ENCODE measurements at places on chromosomes 7 and 10.
A peak's percentile ranks its signal among the peaks of the same experiment; 100 is the strongest.

GRCh38 chr7:15113752-15114151 is 211.2 kb upstream of the DGKB start:
- DNase-seq = no peak

DNA sequence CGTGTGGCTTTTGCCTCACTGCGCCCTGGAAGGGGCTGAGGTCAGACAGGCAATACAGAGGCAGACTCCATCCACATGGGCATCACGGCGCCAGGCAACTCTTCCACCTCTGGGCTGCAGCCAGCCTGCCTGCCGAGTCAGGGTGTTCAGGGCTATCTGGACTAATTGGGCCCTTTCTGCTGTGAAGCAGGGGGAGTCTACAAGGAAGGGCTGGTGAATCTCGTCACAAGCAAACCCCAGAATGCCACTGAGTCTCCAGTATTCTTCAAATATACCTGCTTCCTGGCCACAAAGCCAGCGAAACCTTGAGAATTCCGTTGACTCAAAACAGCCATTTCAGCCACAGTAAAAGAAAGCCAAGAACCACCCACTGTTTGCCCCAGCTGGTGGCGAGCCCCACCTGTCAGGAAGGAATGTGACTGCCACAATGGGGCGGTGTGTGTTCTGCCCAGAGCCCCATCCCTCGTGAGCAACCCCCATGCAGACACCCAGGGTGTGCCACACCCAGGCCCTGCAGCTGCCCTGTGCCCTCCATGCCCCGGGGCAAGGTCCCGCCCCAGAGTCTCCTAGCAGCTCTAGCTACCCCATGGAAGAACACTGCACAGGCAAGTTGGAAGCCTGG is 117.3 kb downstream of the FAM53B start:
- no peak for DNase-seq

DNA sequence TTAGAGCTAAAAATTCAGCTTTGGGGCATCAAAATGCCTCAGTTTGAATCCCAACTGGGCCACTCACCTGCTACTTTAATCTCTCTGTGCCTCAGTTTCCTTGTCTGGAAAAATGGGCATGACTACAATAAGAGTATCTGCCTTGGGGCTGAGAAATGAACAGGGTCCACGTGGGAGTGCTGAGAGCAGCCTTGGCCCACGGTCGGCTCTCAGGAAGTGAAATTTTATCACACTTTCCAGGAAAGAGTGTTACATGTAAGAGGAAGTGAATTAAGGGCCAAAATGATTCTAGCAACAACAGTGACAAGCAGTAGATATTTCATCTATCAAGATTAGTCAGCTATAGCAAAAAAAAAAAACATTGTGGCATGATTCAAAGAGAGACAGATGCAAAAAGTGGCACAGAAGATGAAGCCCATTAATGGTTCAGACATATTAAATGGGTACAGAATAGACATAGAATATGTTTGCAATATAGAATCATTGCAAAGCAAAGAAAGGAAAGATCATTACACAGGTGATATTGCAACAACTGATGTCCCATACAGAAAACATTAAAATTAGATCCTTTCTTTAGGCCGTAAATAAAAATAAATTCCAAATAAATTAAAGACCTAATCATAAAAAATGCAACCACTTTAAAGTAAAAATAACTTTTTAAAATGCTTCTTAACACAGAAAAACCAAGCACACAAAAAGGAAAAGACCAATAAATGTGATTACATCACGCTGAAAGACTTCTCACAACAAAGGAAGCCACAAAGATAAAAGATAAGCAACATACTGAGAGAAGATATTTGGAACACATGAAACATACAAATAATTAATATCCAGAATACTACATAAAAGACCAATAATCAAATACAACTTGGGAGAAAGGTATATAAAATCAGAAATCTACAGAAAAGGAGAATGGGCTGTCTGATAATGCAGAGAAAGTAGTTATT is 4.3 kb downstream of the TMEM273 start:
- no peak for DNase-seq

DNA sequence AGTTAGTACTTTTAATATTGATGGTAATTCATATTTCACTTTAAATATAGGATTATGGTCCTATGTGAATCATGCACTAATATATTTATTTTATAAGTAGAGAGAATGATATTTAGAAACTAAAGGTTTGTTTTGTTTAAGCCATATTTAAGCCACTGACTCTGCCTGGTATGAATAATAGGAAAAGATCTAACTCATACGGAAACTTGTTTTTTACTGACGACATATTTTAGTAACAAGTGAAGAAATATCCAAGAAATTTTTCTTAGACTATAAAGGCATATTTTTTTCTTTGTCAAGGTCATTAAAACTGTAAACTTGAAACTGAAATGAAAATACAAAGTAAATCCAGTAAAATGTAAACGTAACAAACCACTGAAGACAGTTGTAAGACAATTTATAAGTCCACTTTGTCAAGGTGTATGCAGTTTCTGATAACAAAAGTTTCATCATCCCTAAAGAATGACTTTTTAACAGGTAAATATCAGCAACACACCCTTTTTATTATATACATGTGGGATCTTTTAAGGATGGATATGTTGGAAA is 147.1 kb downstream of the PHF14 start:
- no peak for DNase-seq

DNA sequence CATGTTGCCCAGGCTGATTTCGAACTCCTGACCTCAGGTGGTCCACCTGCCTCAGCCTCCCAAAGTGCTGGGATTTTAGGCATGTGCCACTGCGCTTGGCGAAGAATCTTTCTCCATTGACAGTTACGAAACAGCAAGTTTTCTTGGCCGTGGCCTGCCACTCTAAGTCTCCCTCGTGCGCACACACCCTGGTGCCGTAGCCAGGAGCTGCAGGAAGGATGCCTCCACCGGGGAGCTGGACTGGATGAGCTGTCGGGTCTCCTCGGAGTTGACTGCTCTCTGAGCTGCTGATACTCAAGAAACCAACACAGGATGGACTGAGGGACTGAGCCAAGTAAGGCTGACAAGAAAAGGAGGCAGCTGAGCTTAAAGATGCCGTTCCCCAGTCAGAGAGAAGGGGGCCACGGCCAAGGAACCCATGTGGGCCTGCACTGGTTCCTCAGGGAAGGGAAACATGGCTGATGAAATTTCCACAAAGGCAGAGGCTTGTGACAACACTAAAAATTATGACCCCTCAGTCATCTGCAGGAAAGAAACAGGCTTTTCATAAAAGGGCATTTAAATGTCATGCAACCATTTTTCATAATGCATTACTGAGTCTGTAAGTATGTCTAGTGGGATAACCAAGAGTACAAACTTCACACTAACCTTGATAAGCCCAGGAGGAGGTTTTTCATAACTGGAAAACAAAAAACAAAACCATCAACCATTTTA is 27.7 kb upstream of the FKBP9 start:
- no peak for DNase-seq

DNA sequence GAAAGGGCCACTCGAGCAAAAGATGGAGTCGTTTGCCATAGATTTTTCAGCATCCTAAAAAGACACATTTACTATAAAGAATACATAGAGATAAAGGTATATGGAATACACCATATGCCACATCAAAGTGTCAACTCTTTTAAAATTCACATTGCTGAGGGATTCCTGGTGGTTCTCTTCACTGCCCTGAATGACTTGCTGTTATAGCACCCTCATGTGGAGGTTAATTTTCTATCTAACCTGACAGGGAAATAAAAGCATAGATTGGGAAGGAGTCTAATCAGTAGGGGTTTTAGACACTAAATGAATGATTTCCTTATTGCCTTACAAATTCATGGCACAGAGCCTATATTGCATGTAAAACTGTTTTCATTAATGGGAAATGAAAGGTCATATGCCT is 25.9 kb downstream of the DNAH11 start:
- DNase-seq = no peak

GRCh38 chr10:102994531-102995295 is 76.6 kb downstream of the CNNM2 start:
- DNase-seq = no peak

- no peak for DNase-seq
Observed at GRCh38 chr10:92727550-92727949, 37.8 kb downstream of the HHEX start.

GRCh38 chr7:137371616-137372015 is 28.1 kb upstream of the PTN start:
- DNase-seq = no peak

DNA sequence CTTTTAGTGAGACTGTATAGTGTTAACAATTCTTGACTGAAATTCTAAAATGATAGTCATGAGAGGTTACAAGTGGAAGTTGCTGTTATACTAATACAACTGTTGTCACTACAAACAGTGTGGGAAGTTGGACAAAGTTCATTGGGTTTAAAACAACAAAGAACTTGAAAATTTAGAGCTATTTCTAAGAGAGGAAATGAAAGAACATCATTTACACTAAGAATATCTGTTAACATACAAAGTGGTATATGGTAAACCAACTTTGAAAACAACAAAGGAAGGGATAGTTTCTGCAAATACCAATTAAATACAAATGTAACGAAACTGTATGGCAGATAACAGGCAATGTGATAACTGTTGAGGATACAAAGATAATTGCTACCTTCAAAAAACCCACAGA is 11.6 kb downstream of the MTPN start:
- no peak for DNase-seq

- no peak for DNase-seq
Observed at GRCh38 chr7:92955081-92955480, 118.7 kb upstream of the CDK6 start.

GRCh38 chr7:155803418-155804376 is 8.6 kb downstream of the SHH start:
- DNase-seq = no peak

- DNase-seq = no peak
Observed at GRCh38 chr10:69963178-69963834, 89.3 kb upstream of the MACROH2A2 start.

- peak; percentile 50 for DNase-seq
Observed at GRCh38 chr10:124091646-124092249, 1.6 kb downstream of the CHST15 start.

GRCh38 chr10:128704716-128705115 is 578.5 kb upstream of the MKI67 start:
- no peak for DNase-seq

GRCh38 chr7:50537417-50537816 is 27.8 kb downstream of the DDC start:
- DNase-seq = no peak

DNA sequence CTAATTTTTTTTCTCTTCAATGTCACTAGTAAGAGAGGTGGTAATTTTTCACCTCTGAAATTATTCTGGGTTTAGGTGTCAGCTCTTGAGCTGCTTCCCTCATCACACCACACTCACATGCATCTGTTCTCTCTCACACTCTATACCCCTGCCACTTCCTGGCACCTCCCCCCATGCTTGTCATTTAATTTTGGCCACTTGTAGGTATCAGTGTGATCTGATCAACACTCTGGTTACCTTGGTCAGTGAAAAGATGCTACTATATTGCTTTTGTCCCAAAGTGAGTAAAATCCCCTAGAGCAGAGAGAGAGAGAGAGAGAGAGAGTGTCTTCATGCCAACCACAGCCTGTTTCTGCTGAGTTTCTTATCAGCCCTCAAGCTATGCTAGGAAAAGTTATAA is 42.5 kb downstream of the STK17A start:
- no peak for DNase-seq

DNA sequence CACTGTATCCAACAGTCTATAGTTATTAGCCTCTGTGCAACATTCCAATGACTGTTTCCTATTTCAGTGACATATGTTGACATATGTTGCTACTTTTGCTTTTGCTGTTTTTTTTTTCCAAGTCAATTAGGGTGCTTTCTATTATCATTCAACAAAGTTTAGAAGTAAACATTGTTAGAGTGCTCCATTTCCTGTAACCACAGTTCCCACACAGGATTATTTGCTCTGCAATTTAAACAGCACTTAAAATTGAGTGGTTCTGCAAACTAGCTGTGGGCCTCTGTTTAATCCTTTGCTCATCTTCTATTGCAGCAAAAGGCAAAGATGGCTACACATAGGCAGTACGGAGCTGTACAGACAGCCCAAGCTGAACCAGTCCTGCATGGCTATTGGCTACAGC is 46.5 kb upstream of the PTN start:
- DNase-seq = no peak

- DNase-seq = no peak
Observed at GRCh38 chr7:22594020-22594419, 94.0 kb upstream of the STEAP1B start.

GRCh38 chr7:124250297-124251034 is 217.6 kb upstream of the TMEM229A start:
- no peak for DNase-seq

- DNase-seq = no peak
Observed at GRCh38 chr10:47331491-47331890, 9.2 kb downstream of the GDF2 start.

- DNase-seq = peak; percentile 45
Observed at GRCh38 chr10:102657984-102658724, 13.9 kb downstream of the TRIM8 start.

All from left ventricle myocardium superior (tissue), 1 donor.